ENCODE measurements at places on chromosomes 1 and 21. TPM values are rescaled to one million over a fixed set of nuclear protein-coding genes. Genes with fewer than 3 reads are reported as not detected.

AGO4 gene
- 12.4 TPM for total RNA-seq

NES gene
- total RNA-seq, result 6.8 TPM

GRCh38 chr1:77824694-77825093 is 45.2 kb downstream of the MIGA1 start:
- 0 out of 2 replicates have a peak, but pooled peaks cover 5% of the 10 kb centered on the region for H3K36me3 ChIP-seq
- no peak overlapping the region for H3K27ac ChIP-seq
- H3K27me3 ChIP-seq, result no peaks in the 10 kb centered on the region
- DNase-seq, result no peak
- H3K4me1 ChIP-seq, result peaks cover 17% of the 10 kb centered on the region

VAV3 gene
- total RNA-seq, result 1.7 TPM

GRCh38 chr1:225318706-225319575 is 108.9 kb downstream of the LBR start:
- no peaks in the 10 kb centered on the region for H3K27me3 ChIP-seq
- no peaks in the 10 kb centered on the region for H3K36me3 ChIP-seq
- no peak overlapping the region for H3K27ac ChIP-seq

- H3K36me3 ChIP-seq, result no peaks in the 10 kb centered on the region
- H3K4me3 ChIP-seq, result no peak overlapping the region
- no peak overlapping the region for H3K27ac ChIP-seq
- no peak for DNase-seq
Measured at GRCh38 chr1:195745189-195746010, 862.8 kb downstream of the KCNT2 start.

ERG gene
- total RNA-seq, result not detected

GRCh38 chr1:112687361-112687760 is 12.9 kb downstream of the MOV10 start:
- H3K4me1 ChIP-seq, result no peaks in the 10 kb centered on the region
- H3K4me3 ChIP-seq, result no peak overlapping the region
- no peak for DNase-seq

DNA sequence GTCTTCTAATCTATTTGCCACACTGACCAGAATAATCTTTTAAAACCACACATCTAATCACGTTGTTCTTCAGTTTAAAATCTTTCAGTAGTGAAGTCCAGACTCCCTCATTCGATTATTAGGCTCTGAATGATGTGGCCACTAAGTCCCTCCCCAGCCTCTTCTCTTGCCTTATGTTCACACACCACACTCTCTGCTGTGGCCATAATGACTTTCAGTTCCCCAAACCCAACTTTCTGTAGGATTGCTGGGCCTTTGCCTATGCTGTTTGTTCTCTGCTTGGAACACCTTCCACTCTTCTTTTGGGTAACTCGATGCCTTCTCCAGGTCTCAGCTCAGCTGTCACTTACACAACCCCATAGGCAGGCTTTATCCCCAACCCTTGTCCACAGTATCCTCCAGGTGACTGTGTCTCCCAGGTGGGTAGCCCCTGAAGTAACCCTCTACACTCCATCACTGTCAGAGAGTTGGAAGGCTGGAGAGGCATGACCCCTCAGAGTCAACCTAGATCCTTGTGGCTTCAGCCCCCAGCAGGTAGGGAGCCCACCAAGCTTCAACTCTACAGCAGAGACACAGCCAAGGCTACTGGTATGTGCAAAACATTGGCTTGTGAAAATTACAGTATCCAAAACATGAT is 8.4 kb upstream of the SLC37A1 start:
- H3K4me1 ChIP-seq, result peaks cover 36% of the 10 kb centered on the region
- H3K27ac ChIP-seq, result no peak overlapping the region
- H3K27me3 ChIP-seq, result no peaks in the 10 kb centered on the region
- DNase-seq, result no peak

IPO9 gene
- total RNA-seq, result 67.3 TPM

GRCh38 chr1:37661401-37661800 is 26.7 kb upstream of the RSPO1 start:
- no peak overlapping the region for H3K4me3 ChIP-seq
- H3K4me1 ChIP-seq, result no peaks in the 10 kb centered on the region
- DNase-seq, result no peak
- H3K36me3 ChIP-seq, result no peaks in the 10 kb centered on the region
- no peak overlapping the region for H3K27ac ChIP-seq

DNA sequence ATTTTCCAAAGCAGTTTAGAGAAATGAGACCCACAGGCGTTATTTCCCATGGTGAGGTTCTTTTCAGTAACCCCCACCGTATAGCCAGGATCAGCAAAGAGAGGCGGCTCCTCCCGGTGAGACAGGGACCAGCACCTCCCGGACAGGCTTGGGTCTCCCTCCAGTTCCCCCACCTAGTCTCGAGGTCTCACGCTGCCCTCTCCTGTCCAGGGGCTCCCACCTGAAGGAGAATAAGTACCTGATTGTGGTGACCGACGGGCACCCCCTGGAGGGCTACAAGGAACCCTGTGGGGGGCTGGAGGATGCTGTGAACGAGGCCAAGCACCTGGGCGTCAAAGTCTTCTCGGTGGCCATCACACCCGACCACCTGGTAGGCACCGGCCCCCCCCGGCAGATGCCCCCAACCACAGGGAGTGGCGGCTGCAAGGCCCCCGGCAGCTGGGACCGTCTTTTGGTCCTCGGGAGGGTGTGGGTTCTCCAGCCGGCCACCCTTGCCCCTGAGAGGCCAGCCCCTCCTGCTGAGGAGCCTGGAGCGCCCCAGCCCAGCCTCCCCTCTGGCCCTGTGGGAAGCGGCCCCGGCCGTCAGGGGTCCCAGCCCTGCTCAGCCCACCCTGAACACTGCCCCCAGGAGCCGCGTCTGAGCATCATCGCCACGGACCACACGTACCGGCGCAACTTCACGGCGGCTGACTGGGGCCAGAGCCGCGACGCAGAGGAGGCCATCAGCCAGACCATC is 4.9 kb downstream of the COL6A1 start:
- no peaks in the 10 kb centered on the region for H3K36me3 ChIP-seq
- H3K27ac ChIP-seq, result no peak overlapping the region
- H3K4me1 ChIP-seq, result no peaks in the 10 kb centered on the region
- H3K27me3 ChIP-seq, result no peaks in the 10 kb centered on the region
- DNase-seq, result no peak

DNA sequence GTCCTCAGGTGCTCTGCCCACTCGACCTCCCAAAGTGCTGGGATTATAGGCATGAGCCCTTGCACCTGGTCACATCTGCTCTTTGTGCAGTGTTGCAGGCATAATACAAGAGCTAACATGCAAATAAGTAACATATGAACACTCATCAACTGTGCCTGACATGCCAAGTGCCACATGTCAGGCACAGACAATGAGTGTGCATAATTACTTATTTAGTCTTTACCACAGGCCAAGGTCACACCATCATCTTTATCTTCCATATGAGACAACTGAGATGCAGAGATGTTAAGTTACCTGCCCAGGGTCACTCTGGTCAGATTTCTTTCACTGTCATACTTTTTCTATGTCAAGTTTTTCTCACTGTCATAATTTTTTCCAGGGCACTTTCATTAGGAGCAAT is 126.1 kb downstream of the PPIAL4G start:
- no peak overlapping the region for H3K4me3 ChIP-seq
- no peak for DNase-seq
- H3K27me3 ChIP-seq, result no peaks in the 10 kb centered on the region

OR2L5 gene
- total RNA-seq, result not detected

DNA sequence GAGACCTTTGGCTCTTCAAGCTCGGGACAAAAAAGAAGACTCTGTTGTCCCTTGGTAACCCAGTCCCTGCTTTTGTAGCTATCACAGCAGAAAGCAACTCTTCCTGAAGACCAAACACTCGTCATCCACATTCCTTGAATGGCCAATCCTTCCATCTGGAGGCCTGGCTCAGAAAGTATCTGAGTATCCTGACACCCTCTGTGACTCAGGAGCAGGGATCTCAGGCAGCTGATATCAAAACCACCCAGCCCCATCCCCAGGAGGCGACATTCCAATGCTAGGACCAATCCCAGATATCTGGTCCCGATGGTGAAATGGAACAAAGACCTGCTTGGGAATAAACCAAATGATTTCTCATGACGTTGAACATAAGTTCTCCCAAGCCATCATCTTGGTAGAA is 112.5 kb downstream of the TAS1R2 start:
- DNase-seq, result no peak
- H3K27me3 ChIP-seq, result peaks cover 42% of the 10 kb centered on the region
- H3K36me3 ChIP-seq, result no peaks in the 10 kb centered on the region
- H3K4me1 ChIP-seq, result no peaks in the 10 kb centered on the region
- no peak overlapping the region for H3K4me3 ChIP-seq

DNA sequence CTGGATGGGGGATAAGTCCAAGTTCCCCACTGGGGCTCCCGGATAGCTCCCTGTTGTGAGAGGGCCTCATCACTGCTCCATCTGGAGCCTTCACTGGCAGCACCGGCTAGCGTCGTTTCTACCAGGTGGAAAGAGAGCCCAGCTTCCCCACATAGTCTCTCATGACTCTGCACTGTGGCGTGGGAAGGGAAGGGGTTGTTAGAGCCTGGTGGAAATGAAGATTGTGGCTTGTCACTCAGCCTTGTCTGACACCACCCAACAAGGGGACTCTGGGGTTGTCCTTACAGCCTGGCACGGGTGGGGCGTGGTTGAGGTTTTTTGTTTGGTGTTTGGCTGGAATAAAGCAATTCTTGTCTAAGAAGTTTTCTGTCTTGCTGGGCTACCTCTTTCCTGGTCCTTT is 94.6 kb downstream of the ADARB1 start:
- H3K27ac ChIP-seq, result no peak overlapping the region
- no peak for DNase-seq
- no peaks in the 10 kb centered on the region for H3K36me3 ChIP-seq

DNA sequence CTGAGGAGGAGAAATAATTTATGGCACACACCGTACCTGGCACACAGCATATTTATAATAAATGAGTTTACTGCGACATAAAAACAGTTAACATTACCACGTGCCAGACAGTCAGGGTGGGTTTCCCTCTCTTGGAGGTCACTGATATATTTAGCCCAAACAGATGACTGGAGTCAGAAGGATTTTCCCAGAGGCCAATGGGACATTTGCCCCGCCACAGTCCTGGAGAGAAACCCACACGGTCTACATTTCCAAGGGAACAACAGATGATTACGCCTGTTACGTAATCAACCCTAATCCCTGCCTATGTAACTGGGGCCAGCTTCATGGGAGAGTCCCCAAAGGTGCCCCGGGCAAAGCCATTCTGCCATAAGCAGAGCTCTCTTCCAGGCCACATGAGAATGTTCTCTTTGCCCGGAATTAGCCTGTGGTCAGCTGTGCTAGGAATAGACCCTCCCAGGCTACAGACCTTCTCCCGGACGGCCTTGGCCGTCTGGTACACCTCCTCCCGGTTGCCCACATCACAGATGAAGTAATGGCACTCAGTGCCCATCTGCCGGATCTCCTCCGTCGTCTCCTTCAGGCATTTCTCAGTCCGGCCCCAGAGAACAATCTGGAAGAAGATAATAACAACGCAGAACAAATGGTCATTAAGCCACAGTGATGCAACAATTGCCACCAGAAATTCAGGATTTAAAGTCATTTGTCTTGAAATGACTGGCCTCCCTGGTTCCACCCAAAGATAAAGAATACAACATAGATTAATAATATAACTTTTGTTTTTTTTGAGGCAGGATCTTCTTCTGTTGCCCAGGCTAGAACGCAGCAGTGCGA is 37.7 kb downstream of the DHRS3 start:
- H3K4me1 ChIP-seq, result no peaks in the 10 kb centered on the region
- DNase-seq, result no peak
- H3K27ac ChIP-seq, result no peak overlapping the region
- no peak overlapping the region for H3K4me3 ChIP-seq
- no peaks in the 10 kb centered on the region for H3K36me3 ChIP-seq
- H3K27me3 ChIP-seq, result no peaks in the 10 kb centered on the region

- no peak overlapping the region for H3K4me3 ChIP-seq
- H3K27ac ChIP-seq, result peak overlapping the region; percentile 96
- no peak for DNase-seq
- H3K27me3 ChIP-seq, result no peaks in the 10 kb centered on the region
- H3K4me1 ChIP-seq, result peaks cover 32% of the 10 kb centered on the region
Measured at GRCh38 chr1:59294423-59294822, 2.5 kb upstream of the FGGY start.

DNA sequence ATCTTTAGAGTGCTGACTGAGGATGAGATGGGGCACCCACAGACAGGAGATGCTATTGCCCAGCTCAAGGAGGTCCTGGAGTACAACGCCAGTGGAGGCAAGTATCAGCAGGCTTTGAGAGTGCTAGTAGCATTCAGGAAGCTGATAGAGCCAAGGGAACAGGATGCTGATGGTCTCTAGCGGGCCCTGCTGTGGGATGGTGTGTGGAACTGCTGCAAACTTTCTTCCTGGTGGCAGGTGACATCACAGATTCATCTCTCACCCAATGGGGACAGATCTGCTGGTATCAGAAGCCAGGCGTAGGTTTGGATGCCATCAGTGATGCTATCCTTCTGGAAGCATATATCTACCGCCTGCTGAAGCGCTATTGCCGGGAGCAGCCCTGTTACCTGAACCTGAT is 609.8 kb upstream of the NCAM2 start:
- no peak for DNase-seq
- H3K4me1 ChIP-seq, result no peaks in the 10 kb centered on the region
- H3K4me3 ChIP-seq, result no peak overlapping the region
- H3K27ac ChIP-seq, result no peak overlapping the region
- H3K36me3 ChIP-seq, result no peaks in the 10 kb centered on the region

GRCh38 chr1:28815533-28816185 is 3.7 kb downstream of the OPRD1 start:
- H3K4me3 ChIP-seq, result no peak overlapping the region
- H3K27me3 ChIP-seq, result peaks cover 18% of the 10 kb centered on the region
- H3K36me3 ChIP-seq, result no peaks in the 10 kb centered on the region
- no peak for DNase-seq
- no peak overlapping the region for H3K27ac ChIP-seq

TEDDM1 gene
- total RNA-seq, result not detected

SERINC2 gene
- 36.0 TPM for total RNA-seq

C4BPA gene
- total RNA-seq, result not detected

DIO1 gene
- total RNA-seq, result not detected

DNA sequence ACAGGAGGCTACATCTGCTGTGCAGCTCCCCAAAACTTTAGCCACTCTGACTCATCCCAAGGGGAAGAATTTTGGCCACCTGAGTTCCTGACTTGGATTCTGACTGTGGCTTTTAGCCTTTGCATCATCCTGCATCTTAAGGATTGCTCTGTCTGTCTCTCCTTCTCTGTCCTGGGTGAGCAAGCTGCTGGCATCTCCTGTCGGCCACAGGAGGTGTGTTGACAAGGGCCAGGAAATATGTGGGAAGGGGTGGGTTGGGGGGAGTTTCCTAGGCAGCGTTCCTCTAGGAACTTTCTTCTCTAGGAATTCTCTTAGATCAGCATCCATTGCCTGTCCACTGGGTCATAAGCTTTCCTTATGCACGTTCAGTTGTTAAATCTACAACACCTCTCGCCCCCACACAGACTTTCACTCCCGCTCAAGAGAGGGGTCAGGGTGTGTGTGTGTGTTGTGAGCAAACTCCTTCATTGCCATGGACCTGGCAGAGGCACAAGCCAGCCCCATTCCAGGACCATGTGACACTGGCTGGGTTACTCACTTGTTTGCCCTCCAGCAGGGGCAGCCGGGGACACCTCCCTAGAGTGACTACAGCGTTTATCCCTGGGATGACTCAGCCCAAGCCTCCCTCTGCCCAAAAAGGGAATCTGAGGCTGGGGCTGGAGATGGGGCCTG is 145.0 kb upstream of the DUSP10 start:
- H3K4me3 ChIP-seq, result no peak overlapping the region
- peaks cover 47% of the 10 kb centered on the region for H3K4me1 ChIP-seq
- no peaks in the 10 kb centered on the region for H3K36me3 ChIP-seq
- H3K27me3 ChIP-seq, result no peaks in the 10 kb centered on the region
